ENCODE measurements at places on chromosomes 2 and 18.

DNA sequence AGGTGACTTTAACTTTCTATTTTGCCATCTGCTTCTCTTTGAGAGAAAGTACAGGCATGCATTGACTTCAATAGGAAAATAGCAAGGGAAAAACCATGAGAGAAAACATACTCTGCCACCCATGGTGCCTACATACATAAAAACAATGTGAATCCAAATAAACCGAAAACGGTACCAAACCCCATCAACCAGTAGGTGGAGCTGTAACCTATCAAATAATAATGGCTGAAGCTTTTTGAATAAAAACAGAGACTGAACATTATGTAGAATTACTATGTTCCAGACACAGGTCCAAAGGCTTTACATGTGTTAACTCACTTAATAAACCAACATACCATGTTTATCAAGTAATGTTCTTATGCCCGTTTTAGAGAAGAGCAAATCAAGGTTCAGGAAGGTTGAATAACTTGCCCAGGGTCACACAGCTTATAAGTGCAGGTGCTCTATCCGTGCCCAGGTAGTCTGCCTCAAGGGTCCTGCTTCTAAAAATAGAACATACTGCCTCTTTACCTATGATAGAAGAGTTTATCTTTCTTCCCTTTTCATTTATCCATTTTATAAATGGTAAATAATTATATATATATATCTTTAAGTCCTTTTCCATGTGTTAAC, 293.9 kb upstream of the SYT4 start:
- DNase-seq = no peak

DNA sequence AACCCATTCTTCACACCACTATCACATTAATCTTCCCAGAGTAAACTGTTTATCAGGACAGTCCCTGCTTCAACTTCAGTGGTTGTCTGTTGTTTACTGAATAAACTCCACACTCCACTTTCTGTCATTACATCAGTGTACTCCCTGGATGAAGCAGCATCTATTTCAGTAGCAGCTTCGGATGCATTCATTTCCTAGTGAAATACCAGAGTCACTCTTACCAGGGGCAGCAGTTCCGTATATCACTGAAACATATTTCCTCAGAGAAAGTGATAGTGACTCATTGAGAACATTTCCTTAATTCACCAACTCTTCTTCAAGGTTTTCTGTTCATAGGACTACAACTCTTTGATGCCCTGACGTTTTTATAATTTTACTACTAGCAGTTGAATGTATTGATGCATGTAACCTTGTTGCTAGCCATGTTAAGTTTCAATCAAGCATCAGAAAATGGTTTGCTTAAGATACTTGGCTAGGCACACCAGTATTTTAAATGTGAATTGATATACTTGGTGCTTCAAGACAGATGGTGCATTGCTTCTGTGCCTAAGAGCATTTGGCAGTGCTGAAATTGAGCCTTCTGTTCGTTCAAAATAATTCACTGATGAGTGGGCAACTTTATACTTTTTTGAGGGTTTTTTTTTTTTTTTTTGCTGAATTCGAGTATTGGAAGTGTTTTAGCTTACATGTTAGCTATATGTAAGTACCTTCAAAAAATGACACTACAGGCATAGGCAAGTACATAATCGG, 92.3 kb downstream of the UBE2E3 start:
- no peak for DNase-seq

GRCh38 chr2:220949466-220949865, 622.6 kb downstream of the EPHA4 start:
- no peak for DNase-seq

- no peak for DNase-seq
These were observed 22.2 kb upstream of the MYO3B start for GRCh38 chr2:170155723-170156253.

DNA sequence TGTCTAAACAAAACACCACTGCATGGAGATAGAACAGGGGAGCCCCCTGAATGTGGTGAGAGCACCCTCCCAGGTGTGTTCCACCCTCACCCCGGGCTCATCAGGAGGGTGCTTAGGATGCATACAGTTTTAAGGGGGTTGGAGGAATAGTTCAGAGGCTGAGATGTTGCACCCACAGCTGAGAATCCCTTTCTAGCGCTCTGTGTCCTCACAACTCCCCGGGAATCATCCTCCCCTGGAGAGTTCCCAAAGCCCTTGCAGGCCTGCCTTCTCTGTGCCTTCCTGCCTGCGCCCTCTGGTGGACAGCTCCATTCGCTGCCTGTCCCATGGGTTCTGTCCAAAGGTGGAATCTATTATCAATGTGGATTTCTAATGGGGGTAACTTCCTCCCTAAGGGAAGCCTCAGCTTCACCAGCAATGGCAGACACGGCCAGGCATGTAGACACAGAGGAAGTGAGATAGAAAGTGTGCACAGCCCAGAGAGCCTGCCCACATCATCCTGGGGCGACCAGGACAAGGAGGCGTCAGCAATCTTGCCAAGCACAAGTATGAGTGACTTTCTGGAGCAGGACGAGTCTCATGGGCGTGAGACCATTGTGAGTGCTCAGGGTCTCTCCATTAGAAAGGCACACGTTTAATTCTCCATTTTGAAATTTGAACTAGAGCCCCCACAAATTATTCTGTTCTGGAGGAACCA, 1.2 kb upstream of the UGT1A5 start:
- peak; percentile 61 for DNase-seq

DNA sequence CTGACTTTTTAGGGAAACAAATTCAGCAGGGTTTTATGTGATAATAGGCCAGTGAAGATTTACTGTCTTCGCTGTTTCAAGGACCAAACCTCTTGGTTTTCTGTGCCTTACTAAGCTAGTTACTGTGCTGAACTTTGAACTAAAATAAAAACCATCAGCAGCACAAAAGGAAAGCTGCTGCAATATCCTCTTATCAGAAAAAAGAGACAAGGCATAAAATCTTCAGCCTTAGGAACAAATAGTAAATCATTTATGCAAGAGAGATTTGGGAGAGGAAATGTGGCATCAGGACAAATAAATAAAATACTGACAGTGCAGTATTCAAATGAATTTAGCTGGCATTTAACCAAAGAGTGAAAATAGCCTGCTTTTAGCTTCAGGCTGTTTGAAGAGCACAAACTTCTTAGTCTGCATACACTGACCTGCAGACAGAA, 64.1 kb upstream of the EHBP1 start:
- DNase-seq = no peak

DNA sequence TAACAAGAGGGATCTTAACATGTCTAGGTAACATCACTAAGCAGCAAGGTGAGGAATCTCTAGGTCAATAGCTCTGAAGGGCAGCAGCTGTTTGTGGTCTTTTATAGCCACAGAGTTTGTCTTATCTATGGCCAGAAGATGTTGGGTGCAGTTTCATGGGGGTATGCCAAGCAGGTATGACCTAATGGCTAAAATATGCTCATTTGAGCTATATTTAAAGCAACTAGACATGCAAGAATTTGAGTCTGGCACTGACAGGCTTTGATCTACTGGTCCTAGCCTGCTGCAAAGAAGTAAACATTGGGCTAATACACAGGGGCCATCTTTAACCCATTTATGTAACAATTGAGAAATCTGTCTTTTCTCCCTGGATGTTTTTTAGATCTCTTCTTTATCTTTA, 13.9 kb upstream of the UGP2 start:
- no peak for DNase-seq

Measured in C1 segment of cervical spinal cord (tissue), 14 donors.